ENCODE measurements at places on chromosomes 7 and 10. TPM values are rescaled to one million over a fixed set of nuclear protein-coding genes. Genes with fewer than 3 reads are reported as not detected.

DNA sequence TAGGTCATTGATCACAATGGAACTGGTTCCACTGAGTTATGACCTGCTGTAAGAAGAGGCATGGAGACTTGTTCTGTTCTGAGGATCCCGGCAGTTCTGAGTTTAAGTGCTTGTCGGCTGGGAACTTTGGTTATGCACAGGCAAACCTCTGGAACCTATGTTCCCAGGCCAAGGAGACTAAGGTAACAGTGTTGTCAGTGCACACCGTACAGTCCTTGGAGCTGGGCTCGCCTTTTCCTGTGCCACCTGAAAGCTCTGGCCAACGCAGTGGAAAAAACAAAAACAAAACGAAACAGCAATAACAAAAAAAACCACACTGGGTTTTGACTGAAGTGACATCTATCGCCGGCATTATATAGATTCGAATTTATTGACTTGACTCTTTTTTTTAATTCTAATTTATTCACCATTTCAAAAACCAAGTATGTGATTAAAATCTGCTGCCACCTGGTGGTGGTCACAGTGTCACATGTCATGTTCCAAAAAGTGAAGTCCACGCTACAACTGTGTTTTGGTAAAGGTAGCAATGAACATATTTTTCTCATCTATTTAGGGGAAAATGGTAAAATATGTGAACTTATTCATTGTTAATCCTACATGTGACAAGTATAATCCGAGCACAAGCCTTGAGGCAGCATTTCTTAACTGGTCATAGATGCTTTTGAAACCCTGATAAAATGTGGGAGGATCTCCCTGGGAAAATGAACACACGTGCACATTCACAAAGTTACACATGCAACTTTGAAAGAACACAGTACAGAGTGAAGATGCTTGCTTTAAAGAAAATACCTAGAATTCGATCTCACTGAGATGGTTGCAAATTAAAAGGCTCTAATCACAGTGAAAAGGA, 113.8 kb upstream of the PPP2R2D start:
- no peak for DNase-seq

DNA sequence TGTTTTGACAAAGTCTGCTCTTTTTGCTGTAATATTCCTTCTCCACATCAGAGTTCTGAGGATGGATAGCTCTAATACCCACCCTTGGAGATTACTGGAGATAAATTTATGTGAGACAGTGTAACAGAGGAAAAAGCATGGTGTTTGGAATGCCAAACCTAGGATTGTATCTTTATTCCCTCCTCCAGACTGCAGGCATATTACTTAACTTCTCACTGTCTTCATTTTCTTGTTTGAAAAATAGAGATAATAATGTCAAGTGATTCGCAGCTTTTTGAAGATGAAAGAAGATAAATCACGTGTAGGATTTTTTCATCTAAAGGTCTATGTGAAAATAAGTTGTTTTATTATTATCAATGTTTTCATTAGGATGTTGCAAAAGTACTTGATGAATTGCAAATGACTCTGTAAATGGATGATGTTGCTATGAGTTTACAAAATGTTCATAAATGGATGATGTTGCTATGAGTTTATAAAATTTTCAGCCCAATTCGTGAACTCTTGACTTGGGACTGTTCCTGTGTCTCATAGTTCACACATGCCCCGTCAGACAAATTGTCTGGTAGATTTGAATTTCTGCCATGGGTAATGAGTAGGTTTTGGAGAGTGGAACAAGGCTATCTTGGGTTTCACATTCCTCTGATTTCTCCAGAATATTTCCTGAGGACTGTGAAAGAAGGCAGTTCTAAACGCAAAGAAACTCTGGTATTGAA, 113.1 kb upstream of the IGFBP3 start:
- DNase-seq: no peak

DNA sequence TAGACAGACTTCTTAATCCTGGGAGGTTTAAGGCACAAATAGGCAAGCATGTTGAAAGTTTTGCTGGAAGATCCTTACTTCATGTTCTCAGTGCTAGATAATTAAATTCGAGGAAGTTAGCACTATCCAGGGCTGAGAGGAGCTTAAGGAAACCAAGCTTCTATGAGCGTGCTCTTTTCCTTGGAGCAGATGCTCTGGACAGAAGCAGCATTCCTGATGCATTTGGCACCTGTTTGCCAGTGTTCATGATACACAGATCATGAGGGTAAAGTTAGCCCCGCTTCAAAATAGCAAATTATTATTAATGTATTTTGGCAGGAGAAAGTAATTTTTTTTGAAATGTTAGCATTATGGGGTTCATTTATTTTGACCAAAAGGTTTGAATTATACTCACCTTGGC, 9.4 kb downstream of the HDAC9 start:
- no peak for DNase-seq

- no peak for DNase-seq
Observed at GRCh38 chr10:131218811-131219583, 92.5 kb downstream of the TCERG1L start.

ALOX5 gene
- total RNA-seq: 0.40 TPM

GRCh38 chr10:77801474-77802161, 124.9 kb downstream of the DLG5 start:
- no peak for DNase-seq

NCAPG2 gene
- 39.6 TPM for total RNA-seq

DNA sequence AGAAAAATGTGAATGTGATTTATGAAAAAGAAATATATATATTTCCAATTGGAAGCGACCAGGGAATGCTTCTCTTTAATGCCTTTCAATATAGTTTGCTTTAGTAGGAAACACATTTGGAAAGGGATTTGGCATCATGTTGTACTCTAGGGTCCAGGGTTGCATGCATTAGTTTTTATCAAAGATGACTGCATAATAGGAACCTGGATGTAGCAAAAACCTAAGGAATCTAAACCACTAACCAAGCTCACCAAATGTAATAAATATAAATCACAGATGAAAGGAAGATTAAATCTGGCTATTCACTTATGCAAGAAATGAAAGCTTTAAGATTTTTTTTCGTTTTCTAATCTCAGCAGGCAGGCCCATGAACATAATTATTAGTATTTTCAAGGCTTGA, 120.0 kb downstream of the ATXN7L1 start:
- no peak for DNase-seq

- DNase-seq: no peak
Observed at GRCh38 chr10:116684781-116685180, 57.6 kb downstream of the HSPA12A start.

DNA sequence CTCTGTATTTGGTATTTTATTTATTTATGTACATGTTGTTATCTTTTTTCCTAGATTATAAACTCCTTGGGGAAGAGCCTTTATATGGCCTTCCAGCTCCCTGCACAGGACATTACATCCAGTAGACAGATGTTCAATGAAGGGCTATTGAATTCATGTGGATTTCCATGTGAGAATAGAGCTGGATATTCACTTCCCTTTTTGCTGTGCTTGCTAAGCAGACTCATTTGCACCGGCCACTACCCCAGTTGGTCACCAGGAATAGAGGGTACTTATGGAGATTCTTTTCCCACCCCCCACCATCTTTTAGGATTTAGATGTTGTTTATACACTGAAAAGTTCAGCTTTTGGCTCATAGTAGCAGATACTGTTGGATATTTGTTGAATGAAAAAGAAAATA, 374.1 kb downstream of the NRG3 start:
- DNase-seq: no peak

- no peak for DNase-seq
Observed at GRCh38 chr7:112448891-112449290, 1.4 kb upstream of the IFRD1 start.

- no peak for DNase-seq
Observed at GRCh38 chr7:149704507-149704906, 68.9 kb downstream of the ZNF467 start.

GRCh38 chr10:13608246-13608853, 21.6 kb downstream of the PRPF18 start:
- no peak for DNase-seq
